Stimulated activated CD4-positive, alpha-beta T cell treated with anti-CD3 and anti-CD28 coated beads, Interleukin-1b, Interleukin-23, amount 100 ng/mL, for 1 hour (primary cell): ENCODE measurements at places on chromosomes 1 and 21.

- DNase-seq = no peak
Observed at GRCh38 chr1:212489284-212489859, 56.7 kb downstream of the NENF start.

GRCh38 chr1:68103011-68103545 lies 52.7 kb upstream of the DIRAS3 start:
- DNase-seq = no peak

GRCh38 chr1:41683681-41684500 lies 199.4 kb upstream of the EDN2 start:
- no peak for DNase-seq

DNA sequence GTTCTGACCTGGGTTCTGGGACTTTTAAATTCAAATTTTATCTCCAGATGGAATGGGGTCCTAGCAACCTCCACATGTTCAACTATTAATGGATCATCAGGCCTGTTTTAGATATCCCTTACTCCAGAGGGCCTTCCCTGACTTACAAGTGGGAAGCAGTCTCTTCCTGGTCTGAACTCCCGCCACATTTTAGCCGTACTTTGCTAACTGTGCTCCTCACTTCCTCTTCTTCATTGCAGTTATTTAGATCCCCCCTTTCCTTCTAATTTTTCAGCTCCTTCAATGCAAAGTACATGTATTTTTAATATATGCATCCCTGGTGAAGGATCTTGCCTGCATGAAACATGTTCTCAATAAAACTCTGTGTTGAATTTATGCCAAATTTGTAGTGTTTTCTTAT lies 3.7 kb downstream of the CD1A start:
- no peak for DNase-seq

GRCh38 chr1:167666416-167666815 lies 36.4 kb downstream of the RCSD1 start:
- DNase-seq = no peak

DNA sequence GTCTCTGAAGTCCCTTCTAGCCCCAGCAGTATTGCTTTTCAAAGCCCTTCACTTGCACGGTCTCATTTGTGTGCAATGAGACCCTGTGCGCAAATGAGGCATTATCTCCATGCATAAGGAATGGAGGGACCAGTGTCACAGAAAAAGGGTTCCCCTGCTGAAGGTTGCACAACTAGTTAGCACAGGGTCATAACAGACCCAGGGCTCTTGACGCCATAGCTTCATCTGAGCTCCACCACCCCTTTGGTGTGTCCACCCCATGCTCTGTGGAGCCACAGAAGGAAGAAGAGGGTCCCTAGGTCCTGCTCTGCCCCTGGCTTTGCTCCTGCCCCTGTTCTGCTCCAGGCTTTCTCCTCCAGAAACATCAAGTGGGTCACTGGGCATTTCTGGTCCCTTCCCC lies 12.6 kb downstream of the SH2D2A start:
- DNase-seq = no peak

- peak; percentile 1 for DNase-seq
Observed at GRCh38 chr1:226308166-226308722, 720 bp downstream of the LIN9 start.

- no peak for DNase-seq
Observed at GRCh38 chr1:63322114-63322943, at the start of gene FOXD3. Gene FOXD3, plus strand, starts transcription at chr1:63322567. Its CDS starts 492 bp downstream, at chr1:63323059.

DNA sequence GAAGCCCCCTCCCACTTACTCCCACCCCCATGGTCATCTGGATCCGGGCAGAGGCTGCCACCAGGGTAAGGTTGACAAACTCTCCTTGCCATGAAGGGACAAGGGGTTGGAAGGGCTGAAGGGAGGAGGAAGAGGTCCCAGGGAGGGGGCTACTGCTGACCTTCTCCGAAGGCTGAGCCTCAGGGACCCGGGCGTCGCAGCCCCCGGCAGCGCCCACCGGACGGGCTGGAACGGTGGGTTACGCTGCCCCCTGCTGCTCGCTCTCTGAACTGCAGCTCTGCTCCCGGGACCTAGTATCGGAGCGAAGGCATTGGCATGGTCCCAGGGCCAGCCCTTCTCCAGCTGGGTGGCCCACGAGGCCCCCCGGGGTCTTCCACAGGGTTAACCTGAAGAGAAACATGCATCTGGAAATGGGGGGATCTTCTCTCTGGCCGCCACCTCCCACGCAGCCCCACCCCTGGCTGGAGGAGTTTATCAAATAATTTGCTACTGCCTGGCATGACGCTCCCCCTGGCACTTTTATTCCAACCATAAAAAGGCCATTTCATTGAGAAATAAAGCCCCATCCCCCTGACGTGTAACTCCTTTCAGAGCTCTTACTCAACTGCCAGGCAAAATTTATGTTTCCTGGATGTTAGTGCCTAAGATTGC lies 70.4 kb upstream of the TARDBP start:
- DNase-seq = no peak

- DNase-seq = no peak
Observed at GRCh38 chr1:11948822-11949458, 14.4 kb downstream of the PLOD1 start.

- no peak for DNase-seq
Observed at GRCh38 chr1:73778471-73778870, 419.5 kb downstream of the LRRIQ3 start.

GRCh38 chr1:107473065-107473464 lies 332.2 kb downstream of the NTNG1 start:
- no peak for DNase-seq

DNA sequence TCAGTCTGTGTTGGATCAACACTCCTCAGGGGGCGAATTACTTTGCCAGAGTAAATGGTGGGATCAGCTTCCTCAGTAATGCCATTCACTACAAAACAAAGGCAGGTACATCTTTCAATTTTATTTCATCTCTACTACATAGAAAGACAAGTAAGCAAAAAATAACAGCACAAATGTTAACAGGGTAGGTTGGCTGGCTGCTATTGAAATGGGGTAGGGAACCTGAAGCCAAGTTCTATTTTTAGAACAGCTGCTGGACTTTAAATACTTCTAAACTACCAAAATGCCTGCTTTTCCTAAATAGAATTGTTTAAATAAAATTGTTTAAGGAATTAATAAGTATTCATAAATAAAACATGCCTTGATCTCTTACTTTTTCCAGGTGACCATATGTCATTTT lies 7.3 kb upstream of the NRAS start:
- no peak for DNase-seq

DNA sequence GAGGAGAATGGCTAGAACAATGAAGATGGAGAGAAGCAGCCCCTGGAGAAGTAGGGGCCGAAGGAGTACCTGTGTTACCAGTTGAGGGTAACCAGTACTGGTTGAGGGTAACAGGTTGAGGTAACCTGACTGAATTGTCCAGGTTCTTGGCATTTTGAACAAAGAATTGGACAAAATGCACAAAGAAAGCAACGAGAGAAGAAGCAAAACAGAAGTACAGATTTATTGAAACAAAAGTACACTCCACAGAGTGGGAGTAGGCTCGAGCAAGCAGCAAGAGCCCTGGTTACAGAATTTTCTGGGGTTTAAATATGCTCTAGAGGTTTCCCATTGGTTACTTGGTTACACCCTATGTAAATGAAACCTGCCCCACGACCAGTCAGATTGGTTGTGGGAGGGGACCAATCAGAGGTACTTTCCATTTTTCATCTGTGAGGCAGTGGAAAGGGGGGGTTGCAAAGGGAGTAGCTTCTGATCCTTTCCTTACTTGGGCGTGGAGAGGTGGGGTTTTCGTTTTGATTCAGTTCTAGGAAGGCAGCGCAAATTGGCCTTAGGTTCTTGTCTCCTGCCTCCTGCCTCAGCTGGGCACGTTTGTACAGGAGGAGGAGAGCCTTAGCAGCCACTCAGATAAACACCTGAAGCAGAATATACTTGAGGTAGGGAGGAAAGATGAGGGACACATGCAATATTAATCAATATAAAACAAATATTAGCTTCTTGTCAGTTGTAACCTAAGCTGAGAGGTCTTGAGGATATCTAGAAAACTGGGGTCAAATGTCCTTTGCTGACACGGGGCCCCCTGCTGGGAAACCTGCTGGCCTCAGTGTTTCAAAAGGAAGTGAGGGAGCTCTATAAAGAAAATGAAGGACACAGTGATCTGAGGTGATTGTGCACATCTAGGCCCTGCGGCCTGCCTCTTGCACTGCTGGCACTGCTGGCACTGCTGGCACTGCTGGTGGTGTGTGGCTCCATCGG lies 14.3 kb upstream of the LSM10 start:
- no peak for DNase-seq

DNA sequence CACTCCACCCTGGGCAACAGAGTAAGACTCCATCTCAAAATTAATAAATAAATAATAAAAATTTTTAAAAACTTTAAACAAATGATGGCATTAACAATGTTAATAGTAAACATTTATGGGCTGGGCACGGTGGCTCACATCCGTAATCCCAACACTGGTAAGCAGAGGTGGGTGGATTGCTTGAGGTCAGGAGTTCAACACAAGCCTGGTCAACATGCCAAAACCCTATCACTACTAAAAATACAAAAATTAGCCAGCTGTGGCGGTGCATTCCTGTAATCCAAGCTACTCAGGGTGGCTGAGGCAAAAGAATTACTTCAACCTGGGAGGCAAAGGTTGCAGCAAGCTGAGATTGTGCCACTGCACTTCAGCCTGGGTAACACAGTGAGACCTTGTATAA lies 9.0 kb upstream of the L1TD1 start:
- no peak for DNase-seq

- DNase-seq = no peak
Observed at GRCh38 chr1:26203642-26204318, 13.4 kb downstream of the CATSPER4 start.

DNA sequence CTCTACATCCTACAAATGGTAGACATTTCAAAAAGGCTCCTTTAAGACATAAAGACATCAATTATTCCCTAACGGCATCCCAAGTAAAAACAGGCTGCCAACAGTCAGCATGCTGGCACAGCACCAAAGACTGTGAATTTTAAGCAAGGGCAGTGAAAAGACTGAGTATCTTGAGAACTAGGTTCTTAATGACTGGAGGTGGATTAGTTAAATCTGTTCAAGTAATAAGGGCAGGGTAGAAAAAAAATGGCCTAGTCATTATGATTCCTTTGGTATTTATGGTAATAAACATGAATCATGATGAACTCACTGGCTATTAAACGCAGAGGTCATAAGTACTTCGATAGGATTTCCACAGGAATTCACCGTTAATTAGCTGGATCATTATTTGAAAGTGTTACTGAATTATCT lies 75.2 kb downstream of the KIFAP3 start:
- no peak for DNase-seq

GRCh38 chr1:208409176-208409575 lies 165.0 kb upstream of the PLXNA2 start:
- no peak for DNase-seq

DNA sequence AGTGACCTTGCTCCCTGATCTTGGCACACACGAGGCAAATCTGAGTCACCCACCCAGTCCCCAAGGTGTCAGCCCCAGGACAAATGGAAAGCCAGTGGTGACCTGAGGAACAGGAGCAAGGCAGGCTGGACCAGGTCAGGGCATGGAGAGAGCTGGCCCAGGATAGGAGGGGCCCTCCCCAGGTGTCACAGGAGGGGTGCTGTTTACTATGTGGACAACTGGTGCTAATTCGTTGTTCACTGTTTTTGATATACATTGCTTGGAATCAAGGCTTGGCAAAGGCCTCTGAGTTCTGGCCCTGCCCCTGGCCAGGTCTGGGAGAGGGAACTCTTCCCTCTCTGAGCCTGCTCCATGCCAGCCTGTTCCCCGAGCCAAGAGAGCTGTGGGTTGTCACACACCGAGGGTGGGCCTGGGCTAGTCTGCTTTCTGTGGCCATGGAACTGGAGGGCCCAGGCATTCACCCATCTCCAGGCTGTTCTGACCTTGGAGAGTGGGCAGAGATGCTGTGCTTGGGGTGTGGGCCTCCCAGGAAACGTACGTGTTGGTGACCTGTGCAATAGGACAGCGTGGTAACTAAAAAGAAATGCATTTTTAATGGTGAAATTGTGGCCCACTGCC lies 41.8 kb downstream of the CRYAA start:
- DNase-seq = no peak

GRCh38 chr1:117176579-117176978 lies 34.1 kb downstream of the VTCN1 start:
- DNase-seq = no peak

DNA sequence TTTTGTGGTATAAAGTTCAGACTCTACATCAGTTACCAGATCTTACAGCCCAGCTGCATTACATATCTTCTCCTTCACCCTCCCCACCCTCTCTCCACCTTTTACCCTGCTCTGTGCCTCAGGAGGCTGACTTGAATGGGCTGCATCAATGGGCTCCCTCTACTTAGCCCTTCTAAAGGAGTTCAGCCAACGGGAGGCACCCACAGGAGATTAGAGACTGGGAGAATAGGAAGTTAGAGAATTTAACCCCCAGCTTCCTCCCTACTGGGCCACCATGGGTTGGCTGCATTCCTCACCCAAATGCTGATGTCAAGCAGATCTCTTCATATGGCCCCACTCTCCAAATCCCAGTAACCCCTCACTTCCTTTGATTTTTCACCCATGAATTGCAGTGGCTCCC lies 17.1 kb upstream of the DUSP23 start:
- no peak for DNase-seq

DNA sequence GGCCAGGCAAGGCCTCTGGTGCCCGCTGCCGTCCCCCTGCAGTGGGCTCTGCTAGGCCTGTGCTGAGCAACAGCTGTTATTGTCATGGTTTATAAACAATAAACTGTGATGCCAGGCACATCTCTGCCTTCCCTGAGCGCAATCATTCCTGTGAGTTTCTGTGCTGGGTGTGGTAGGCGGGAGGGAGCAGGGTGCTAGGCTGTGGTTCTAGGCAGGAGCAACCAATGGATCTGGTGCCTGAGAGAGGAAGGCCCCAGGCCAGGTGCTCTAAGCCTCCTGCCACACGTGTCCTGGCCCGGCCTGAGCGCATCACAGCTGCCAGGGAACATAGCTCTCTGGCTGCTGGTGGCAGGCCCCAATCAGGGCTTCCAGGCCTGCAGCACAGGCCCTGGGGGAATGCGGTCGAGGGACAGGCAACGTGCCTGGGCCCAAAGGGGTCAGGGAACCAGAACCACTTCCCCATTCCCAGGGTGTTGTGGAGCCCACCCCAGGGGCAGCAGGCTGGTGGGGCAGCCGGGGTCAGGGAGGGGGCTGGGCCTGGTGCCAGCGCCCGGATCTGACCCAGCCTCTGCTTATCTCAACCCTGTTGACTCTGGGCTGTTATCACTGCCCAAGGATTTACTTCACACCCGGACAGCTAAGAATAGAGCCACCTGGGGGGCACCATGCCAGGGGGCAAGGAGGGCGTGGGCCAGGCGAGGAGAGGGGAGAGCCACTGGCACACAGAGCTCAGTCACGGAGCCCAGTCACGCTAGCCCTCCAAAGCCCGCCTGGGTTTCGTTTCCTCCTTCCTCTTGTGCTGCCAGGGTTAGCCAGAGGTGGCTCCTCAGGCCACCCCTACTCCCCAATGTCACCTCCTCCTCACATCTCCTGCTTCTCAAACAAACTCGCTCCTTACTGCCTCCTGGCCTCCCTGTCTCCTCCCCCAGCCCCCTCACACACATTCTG lies 11.5 kb downstream of the TRIM46 start:
- DNase-seq = no peak
